ENCODE measurements at places on chromosomes 1 and 21. TPM values are rescaled to one million over a fixed set of nuclear protein-coding genes. Genes with fewer than 3 reads are reported as not detected.

DNA sequence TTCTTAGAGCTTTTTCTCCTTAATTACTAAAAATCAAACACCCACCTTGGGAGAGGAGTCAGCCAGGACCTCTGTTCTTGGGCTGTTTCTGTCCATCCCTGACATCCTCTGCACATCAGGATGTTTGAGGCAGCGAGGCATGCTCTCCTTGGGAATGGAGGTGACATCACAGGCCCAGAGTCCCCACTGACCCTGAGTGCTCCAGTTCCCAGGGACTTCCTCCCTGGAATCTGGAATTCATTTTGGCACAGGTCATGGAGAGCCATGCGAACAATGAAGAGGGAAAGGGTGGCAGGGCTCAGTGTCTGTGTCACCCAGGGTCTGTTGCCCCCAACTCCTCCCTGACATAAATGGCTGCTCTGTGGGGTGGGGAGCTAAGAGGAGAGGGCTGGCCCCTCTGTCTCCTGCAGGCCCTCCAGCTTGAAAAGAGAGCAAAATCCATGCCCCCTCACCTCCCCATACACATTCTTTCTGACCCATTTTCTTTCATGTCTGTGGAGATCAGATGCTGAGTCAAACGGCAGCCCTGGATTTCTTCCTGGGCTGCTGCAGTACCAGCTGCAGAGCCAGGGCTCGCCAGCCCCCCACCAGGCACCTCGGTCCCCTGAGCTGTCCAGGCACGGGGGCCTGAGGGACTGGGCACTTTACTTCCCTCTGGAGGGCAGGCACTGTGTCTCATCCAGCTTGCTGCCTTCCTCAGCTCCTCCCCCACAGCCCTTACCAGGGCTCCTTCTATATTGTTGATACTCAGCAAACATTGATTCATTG is 102.0 kb downstream of the NMNAT2 start:
- DNase-seq, result no peak

GRCh38 chr1:71135571-71135970 is 54.7 kb upstream of the ZRANB2 start:
- DNase-seq, result no peak

DNA sequence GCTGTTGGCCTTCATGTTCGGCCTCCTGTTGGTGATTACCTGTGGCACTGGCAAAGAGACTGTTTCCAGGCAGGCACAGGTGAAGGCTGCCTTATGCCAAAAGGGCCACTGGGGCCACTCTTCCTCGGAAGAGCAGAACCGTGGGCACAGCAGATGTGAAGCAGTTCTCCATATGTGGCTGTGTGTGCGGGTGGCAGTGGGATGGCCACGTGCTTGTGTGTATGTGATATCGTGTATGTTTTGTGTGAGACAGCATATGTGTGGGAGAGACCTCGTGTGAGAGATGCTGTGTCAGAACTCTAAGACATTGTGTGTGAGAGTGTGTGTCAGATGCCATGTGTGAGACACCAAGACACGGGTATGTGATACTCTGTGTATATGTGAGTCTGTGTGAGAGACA is 53.4 kb upstream of the KDM4A start:
- no peak for DNase-seq

GRCh38 chr1:159952932-159953331 is 1.1 kb downstream of the SLAMF9 start:
- DNase-seq, result no peak

- no peak for DNase-seq
These were observed 527 bp downstream of the MACO1 start for GRCh38 chr1:25430967-25431881.

GPR25 gene
- polyA plus RNA-seq, result not detected

SWT1 gene
- polyA plus RNA-seq, result 0.54 TPM

All from mammary epithelial cell (primary cell).